Caki2 (cell line): ENCODE measurements at places on chromosomes 3 and 15.

- peak; percentile 30 for DNase-seq
These were observed 202.0 kb downstream of the UBE2E2 start for GRCh38 chr3:23405081-23405480.

- no peak for DNase-seq
These were observed 976 bp upstream of the NUP210 start for GRCh38 chr3:13420831-13421765.

DNA sequence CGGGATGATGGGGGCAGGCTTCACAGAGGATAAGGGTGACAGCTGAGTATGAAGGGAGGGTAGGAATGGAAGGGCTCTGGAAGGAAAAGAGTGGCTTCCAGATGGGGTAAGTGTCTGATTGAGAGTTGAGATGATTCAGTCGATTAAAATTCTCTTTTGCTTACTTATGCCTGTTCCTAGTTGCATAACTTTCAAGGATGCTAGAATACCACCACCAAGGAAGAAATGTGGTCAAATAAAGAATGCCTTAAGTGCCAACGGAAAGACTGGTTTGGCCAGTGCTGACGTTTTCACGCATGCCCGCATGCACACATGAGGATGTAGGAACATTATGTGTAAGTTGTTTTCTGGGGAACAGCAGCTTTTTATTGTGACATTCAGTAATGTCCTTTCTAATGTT, 263.4 kb upstream of the WNT5A start:
- peak; percentile 14 for DNase-seq

DNA sequence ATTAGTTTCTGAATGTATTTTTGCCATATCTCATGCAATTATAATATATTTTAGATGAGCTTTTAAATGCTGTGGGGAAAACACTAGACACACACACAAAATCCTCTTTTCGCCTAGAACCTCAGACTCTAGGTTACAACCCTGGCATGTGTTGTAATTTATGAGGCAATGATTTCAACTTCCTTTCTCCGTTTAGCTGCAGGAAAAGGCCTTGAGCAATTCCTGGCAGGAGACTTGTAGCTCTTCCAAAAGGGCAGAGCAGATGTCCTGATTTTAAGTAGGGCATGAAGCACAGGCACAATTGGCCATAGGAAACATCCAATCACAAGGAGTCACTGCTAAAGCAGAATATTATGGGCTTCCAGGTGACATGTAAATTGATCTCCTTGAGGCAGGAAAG, 82.0 kb downstream of the GPR156 start:
- no peak for DNase-seq

DNA sequence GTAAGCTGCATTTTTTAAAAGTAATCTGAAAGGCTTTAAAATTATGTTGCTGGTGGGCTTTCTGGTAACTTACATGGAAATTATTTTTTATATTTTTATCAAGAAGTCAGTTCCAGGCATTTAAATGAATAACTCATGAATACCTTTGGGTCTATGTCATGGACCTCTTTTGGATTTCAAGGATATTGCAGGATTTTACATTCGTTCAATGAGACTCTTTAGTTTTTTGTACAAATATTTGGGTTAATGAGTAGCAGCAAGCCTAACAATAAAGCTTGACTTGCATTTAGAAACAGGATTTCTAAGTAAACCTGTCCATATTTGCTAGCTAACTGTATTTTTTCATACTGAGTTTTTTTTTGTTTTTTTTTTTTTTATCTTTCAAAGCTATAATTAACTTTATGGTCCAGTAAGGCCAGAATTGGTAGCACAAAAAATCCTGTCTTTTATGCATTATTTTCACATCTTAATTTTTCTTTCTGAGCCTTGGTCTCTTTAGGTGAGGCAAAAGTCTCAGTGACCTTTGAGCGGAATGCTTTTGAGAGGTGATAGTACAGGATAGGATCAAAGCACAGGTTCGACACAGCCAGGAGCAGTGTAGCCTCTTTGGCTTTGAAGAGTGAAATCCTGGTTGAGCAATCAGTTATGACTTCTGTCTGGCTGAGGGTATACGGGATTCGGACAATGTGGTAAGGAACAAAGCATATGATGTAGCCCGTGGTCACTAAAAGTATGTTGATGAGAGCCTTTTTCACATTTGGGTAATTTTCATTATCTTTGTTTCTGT, 4.8 kb downstream of the GPR171 start:
- DNase-seq, result no peak

DNA sequence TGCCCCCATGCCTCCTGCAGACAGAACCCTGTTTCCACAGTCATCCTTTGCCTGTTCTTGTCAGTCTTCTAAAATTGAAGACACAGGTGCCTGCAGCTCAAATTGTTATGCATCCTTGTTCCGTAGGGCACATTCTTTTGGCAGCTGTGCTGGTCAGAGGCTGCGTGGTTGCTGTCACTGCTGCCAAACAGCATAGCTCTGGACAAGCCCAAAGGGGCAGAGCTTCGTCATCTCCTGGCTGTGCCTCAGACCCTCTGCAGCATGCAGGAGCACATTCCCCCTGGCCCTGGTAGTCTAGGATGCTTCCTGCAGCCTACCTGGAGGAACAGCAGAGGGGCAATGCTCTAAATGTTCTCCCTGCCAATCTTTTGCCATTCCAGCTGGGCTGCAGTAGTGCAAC, 2.1 kb upstream of the FBXL22 start:
- DNase-seq, result no peak

DNA sequence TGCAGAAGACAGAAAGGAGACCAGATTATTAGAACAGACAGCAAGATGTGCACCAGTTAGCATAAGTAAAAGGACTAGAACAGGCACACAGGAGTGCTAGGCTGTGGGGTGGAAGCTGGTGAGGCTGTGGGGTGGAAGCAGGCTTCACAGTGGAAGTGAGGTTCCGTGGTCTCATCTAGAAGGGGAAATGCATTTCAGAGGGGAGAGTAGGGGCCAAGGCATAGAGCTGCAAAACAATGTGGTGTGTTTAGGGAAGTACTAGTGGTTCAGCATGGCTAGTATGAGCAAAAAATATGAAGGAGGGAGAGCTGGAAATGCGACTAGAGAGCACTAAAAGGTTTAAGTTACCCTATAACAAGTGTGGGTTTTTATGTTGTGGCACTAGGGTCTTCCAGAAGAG, 6.5 kb downstream of the POPDC2 start:
- DNase-seq, result no peak

GRCh38 chr15:90957031-90957790, 2.5 kb downstream of the RCCD1 start:
- DNase-seq, result no peak

- DNase-seq, result no peak
These were observed 4.8 kb upstream of the CAMP start for GRCh38 chr3:48218537-48218936.

- DNase-seq, result no peak
These were observed 2.3 kb downstream of the PHLDB2 start for GRCh38 chr3:111861391-111861790.

GRCh38 chr3:194575484-194576210, 57.6 kb downstream of the TMEM44 start:
- peak; percentile 49 for DNase-seq

- no peak for DNase-seq
These were observed 30.2 kb downstream of the IDH3A start for GRCh38 chr15:78179286-78179840.

DNA sequence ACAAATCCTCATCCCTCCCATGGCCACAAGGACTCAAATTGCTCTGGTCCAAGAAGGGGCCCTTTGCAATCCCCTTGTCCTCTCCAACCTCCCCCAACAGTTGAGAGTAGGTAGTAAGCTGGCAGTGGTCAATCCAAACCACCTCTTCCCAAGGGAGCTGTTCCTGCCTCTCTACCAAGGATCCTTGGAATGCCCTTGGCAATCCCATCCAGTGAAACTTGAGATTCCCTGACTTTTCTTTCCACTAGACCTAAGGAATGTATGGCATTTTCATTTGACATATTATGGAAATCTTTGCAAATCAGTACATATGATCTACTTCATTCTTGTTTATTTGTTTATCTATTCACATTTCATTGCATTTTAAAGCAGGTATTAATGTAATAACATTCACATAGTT, 4.8 kb upstream of the RBP2 start:
- no peak for DNase-seq

DNA sequence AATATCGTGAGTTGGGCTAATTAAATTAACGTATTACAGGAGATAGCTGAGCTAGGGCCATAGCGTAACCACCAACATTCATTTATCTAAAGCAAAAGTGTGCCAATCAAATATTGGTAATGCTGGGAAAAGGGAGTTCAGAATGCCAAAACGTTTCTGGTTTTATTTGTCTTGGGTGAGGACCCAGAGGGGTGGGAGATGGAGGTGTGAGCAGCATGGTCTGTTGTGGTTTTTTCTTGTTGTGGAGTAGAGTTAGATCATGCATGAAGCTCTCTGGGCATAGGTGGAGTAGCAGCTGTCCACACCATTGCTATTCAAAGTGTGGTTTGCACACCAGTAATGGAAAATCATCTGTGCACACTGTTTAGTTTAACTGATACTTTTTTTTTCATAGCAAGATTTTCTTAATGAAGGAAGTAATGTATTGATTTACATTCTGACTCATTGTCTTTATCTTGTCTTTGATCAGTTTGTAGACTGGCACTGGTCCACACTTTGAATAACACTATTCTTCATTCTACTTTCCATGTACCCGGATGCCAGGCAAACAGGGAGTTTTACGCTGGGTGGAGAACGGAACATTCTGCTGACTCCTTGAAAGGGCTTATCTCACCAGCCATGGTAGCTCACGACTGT, 50.8 kb upstream of the CRTC3 start:
- DNase-seq, result peak; percentile 12

- DNase-seq, result no peak
These were observed 16.9 kb downstream of the TTBK2 start for GRCh38 chr15:42903388-42904324.

GRCh38 chr3:65619888-65620287, 418.8 kb downstream of the MAGI1 start:
- DNase-seq, result no peak

- DNase-seq, result no peak
These were observed 38.9 kb downstream of the IL17RD start for GRCh38 chr3:57126244-57126643.

DNA sequence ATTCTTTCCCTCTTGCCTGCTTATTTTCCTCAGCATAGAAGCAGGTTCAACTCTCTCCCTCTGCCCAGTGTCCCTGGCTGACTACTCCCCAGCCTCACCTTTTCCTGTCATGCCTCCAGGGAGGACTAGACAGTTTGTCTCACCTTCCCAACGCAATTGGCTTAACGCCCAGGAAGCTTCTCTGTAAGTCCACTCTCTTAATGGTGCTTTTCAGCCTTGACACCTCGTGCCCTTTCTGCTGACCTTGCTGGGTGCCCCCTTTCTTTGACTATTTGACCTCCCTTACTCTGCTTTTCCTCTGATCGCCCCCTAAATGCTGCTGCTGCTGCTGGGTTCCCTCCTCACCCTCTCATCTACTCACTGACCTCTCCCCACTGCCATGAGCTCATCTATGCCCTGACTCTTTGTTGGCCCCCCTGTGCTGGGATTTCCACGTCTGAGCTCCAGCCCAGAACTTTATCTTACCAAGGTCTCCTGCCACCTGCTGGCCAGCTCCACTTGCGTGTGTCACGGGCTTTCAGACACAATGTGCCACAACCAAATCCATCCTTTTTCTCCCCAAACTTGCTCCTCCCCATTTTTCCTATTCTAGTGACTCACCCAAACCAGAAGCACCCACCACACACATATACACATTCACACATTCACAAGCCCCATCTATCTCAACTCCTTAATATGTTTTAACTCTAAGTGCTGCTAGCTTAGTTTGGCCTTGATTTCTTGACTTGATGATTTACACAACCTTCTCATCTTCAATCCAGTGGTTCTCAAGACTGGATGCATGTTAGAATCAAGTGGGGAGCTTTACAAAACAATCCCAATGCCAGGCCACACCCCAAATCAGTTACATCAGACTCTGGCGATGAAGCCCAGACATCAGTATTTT, 16.6 kb downstream of the EPB42 start:
- peak; percentile 20 for DNase-seq

DNA sequence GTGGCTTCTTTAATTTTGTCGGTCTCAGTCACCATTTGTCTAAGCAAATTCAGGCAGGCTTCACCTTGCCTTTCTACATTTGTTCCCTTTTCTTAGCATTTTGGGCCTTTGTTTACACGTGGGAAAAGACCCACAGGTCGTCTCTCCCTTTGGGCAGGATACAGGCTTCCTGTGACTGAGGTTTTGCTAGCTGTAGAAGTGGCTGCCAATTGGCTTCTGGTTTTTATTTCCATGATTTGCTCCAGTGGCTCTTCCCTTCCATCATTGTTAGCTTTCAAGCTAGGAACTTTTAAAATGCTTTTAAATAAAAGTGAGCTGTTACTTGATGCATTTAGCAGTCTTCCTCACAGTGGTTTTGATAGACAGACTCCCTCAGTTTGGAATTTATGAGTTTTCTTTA, 37.3 kb downstream of the MLH1 start:
- no peak for DNase-seq

- DNase-seq, result no peak
These were observed 99.3 kb downstream of the LRRK1 start for GRCh38 chr15:101018450-101018849.

DNA sequence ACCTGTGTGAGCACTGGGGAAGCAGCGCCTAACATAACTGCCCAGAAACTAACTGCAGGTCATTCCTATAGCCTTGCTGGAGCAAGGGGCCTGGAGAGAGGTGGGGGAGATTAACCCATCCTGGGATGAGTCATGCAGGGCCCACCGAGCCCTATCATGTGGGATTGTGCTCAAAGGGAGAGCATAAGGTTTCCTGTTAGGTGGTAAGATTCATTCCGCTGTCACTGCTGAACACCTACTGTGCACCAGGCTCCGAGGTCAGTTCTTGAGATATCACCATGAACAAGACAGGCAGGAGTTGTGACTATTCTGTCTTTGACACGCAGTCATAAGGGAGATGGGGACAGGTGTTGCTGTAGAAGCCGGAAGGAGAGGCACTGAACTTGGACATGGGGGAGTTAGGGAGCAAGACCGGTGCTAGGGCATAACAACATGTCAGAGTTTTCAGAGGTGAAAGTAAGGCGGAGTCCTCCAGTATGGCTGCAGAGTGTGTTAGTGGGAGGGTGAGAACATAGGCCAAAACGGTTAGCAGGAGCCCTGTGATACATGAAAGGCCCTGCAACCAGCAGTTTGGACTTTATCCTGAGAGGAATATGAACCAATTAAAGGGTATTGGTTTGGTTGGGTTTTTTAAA, 2.4 kb downstream of the SLC25A38 start:
- DNase-seq, result no peak

DNA sequence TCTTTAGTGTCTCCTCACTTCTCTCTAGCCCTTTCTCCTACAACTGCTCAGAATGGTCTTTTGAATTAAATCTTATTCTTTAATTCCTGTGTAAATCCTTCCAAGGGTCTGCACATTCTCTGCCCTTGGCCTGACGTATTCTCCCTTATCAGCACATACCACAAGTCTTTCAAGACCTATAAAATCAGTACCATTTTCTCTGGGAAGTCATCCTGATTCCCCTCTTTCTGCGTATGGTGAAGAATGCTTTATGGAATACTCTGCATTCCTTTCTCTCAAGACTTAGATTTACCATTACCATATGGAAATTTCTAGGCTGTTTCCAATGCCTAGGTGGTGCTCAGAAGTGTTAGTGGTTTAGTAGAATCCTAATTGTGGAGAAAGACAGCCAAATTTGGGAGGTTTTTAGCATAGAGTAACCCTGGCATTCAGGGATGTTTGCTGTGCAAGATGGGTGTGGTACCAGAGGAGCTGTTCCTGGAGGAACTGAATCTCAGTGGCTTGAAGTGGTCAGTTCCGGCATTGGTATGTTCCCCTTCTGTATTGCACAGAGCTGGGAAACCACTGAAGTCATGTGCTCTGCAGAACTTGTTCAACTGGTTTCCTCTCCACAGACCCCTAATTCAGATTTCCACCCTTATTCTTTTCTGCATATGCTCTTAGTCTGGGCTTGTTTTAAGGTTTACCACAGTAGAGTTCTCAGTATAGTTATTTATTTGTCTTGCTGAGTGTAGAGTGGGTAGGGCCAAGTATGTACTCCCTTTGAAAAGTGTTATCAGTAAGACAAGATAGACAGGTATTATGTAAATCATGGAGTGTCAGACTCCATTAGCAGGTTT, 24.5 kb downstream of the IQGAP1 start:
- DNase-seq, result no peak
